ENCODE measurements at places on chromosomes 2 and 18.
A peak's percentile ranks its signal among the peaks of the same experiment; 100 is the strongest.

DNA sequence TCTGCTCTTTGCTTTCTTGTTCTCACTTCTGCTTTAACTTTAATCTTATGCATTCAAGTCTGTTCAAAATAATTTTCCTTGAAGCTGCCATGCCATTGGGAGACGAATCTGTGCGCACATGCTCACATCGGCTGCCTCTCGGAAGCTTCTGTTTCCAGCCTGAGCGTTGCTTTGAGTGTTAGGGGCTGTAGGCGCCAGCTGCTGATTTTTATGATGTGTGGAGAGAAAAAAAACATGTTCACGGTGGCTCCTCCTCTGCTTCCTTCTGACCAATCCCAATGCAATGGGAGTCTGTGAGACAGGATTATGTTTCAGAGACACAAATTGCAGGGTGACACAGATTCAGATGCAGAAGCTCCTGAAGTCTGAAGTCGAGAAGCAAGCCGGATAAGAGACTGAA lies at the start of gene MC4R:
MC4R (minus strand) TSS at position 180 of the 400 bp plus-strand sequence. CDS start 426 bp downstream, outside the sequence.
- peak; percentile 82 for DNase-seq

- DNase-seq: no peak
Measured at GRCh38 chr18:63062246-63062645, 257.3 kb downstream of the BCL2 start.

GRCh38 chr2:103734911-103735310 lies 973.1 kb downstream of the TMEM182 start:
- DNase-seq: no peak

DNA sequence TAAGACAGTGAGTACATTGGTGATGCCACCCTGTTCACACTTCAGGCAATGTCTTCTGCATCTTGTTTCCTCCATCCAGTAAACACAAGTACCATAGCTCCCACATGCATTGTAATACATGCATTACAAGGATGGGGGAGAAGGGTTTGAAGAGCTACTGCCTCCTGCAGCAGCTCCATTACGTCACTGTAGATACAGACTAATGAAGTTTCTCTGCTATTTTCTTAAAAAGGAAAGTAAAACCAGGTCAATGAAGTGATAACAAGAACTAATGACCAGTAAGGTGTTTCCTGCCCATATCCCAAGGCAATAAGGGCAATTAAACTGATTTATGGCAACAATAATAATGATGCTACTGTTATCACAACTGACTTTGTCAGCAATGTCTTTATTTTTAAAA lies 18.2 kb upstream of the BBS5 start:
- DNase-seq: no peak

- DNase-seq: no peak
Measured at GRCh38 chr2:216606551-216607276, 26.5 kb upstream of the IGFBP2 start.

DNA sequence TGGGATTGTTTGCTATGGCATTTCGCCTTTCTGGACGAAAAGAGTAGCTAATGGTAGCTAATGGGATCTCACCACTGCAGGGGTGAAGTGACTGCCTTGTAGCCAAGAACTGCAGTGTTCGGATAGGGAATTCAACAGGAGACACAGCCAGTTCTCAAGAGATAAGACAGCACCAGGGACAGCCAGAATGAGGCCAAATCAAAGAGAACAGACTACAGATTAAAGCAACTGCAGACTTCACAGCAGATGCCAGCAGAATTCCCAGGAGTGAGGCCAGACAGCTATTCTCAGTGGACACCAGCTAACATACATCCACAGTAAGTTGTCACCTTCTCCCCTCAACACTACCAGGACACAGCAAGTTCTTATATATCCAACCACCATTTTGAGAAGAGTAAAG lies 124.0 kb downstream of the PLA2R1 start:
- DNase-seq: no peak

DNA sequence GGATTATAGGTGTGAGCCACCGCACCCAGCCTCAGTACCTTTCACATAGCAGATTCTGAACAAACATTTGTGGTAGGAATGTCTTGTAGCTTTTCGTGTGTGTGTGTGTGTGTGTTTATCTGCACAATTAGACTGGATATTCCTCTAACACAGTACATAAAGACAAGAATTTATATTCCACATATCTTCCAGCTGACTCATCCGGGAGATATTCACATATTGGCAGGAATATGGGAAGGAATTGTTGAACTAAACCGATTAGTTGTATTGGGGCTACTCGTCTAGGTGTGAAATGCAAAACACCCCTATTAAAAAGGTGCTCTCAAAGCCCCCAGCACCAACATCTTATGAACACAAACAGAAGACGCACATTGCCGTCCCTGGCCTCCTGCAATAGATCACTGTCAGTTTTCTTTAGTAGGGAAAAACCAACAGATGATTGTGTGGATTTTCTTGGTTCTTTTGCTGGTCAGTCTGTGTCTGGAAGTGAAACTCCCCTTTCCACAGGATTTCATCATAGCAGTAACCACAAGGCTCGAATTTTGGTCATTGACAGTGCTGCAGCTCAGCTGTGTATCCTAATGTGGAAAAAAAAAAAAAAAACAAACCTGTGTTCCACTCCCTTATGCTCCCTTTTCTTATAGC lies 208.5 kb upstream of the ACVR2A start:
- DNase-seq: no peak

GRCh38 chr2:176272870-176273459 lies 3.7 kb downstream of the MTX2 start:
- DNase-seq: no peak

GRCh38 chr2:209208211-209208610 lies 215.6 kb upstream of the MAP2 start:
- DNase-seq: no peak

GRCh38 chr2:43441195-43441594 lies 154.6 kb downstream of the THADA start:
- no peak for DNase-seq

All from left renal pelvis (tissue), 4 donors.